ENCODE measurements at places on chromosomes 3 and 15.

GRCh38 chr3:52290596-52291507 lies 3.2 kb downstream of the GLYCTK start:
- DNase-seq = no peak

GRCh38 chr3:79162653-79163052 lies 605.1 kb downstream of the ROBO1 start:
- DNase-seq = no peak

- no peak for DNase-seq
Measured at GRCh38 chr3:23831517-23832394, 26.0 kb downstream of the UBE2E1 start.

GRCh38 chr3:107676469-107677309 lies 153.9 kb downstream of the BBX start:
- no peak for DNase-seq

DNA sequence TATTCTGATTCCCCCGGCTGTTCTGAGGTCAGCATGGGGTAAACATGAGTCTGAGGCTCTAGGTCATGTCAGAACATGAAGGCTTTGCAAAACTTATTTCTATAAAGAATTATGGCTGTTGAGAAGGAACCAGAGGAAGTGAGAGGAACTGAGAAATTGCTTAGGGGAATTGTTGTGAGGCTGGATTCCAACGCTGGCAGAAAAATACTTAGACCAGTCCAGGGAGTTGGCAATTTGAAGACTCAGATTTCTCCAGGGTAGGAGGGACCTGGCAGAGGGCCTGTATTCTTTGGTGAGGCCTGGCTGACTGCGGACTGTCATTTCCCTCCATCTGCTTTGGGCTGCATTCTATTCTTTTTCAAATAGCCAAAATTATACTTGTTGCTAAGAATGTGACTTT lies 155.5 kb downstream of the PLD1 start:
- DNase-seq = no peak

- DNase-seq = no peak
Measured at GRCh38 chr3:170471149-170471548, 52.5 kb downstream of the CLDN11 start.

DNA sequence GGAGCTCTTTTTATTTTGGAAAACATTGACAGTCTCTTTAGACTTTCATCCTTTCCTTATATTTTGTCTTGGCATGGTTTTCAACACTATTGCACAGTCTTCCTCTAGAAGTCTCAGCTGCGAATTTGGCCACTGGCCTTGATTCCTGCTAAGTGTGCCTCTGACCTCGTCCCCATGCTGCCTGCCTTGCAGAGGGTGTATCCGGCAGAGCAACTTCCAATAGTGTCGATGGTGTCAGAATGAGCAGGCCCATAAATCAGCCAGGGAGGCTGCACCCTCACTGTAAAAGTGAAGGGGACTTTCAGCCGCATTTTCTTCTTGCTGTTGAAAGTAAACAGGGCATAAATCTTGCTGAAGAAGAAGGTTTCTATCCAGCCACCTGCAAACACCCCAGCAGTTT lies 336.7 kb upstream of the TRIM42 start:
- no peak for DNase-seq

GRCh38 chr15:59794229-59794886 lies 105.2 kb upstream of the BNIP2 start:
- DNase-seq = no peak

- no peak for DNase-seq
Measured at GRCh38 chr15:100308608-100309007, 33.2 kb downstream of the ADAMTS17 start.

GRCh38 chr3:50483374-50483773 lies 20.1 kb downstream of the CACNA2D2 start:
- no peak for DNase-seq

- no peak for DNase-seq
Measured at GRCh38 chr3:88986834-88987233, 120.6 kb upstream of the EPHA3 start.

- DNase-seq = no peak
Measured at GRCh38 chr3:153970047-153970446, 151.1 kb upstream of the ARHGEF26 start.

DNA sequence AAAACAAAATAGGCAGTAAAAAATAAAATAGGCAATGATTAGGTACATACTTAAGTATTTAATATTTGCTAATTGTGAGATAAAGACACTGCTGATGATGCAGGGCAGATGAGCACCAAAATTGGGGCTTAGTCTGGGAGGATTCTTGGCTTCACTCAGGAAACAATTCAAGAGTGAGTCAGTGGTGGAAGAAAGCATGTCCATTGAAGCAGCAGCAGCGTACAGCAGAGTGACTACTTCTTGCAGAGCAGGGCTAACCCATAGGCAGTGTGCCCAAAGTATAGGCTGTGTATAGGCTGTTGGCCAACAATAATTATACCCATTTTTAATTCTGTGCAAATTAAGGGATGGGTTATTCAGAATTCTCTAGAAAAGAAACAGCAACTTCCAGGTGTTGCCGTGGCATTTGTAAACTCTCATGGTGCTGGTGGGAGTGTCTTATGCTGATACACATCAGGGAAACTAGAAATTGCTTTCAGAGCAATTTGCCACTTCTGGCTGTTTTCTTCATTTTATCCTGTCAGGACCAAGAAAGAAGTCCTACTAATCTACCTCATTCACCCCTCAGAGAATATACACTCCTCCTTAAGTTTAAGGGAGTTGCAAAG lies 317.3 kb upstream of the NAALADL2 start:
- no peak for DNase-seq

GRCh38 chr15:58501636-58502188 lies 69.9 kb downstream of the LIPC start:
- DNase-seq = no peak

- DNase-seq = no peak
Measured at GRCh38 chr15:70051948-70052633, 45.6 kb downstream of the TLE3 start.

DNA sequence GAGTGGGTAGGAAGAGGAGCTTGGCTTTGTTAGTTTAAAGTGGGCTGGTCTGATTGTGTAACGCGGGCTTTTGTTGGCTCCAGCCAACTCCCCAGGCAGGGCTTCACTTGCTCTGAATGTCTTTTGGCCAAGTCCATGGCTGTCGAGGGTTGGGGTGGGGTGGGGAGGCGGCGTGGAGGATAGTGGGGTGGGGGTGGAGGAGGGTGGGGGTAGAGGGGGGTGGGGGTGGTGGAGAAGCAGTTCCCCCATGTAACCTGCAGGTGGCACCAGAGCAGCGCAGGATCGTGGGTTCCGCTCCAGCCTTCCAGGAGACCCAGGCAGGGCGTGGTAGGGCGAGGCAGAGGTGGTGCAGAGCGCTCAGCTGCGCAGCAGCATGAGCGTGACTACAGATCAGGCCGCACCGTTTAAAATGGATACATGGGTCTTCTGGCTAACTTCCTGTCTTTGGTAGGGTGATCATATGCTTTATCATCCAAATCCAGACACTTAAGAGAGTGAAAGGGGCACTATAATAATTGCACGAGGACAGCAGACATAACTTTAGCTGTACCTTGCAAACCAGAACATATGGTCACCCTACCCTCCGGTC lies 28.3 kb downstream of the GOLGA6A start:
- no peak for DNase-seq

- DNase-seq = no peak
Measured at GRCh38 chr15:48112242-48112641, 8.5 kb upstream of the SLC24A5 start.

DNA sequence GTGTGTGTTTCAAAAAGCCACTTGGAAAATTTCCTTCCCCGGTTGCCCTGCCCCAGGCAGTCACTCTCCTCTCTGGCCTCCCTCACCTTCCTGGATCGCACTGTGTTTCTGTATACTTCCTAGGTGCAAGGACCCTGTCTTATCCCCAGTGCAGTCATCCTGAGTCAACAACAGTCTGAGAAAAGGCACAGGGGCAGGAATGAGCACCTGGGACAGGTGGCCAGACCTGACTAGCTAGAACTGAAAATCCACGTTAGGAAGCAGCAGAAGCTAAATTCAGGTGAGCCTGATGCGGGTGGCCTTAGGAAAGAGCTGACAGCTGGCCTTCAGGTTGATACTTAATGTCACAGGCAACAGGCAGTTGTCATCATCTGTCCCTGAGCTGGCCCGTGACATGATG lies 62.9 kb upstream of the VGLL4 start:
- DNase-seq = no peak

DNA sequence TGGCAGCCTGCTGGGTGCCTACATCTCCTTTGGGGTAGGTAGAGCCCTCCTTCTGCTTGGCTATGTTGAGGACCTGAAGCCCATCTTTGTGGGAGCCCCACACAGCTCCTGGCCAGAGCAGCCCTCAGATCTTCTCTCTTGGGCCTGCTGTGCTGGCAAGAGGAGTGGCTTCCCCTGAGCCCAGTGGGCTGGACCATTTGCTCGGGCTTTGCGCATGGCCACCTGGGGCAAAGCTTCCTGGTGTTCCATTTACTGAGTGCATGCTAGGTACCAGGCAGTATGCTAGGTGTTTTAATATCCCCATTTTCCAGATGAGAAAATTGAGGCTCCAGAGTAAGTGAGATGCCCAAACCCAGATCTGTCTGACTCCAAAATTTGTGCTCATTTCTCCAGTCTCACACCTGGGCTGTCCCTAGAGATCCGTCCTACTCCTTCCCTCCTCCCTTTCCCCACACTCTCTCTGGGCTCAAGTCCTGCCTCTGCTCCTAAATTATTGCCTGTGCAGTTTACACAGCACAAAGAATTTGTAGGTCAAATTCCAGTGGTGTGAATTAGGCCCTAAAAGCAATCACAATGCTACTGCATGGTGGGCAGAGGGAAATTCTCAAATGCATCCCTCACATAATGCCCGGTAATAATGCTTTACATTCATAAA lies 39.7 kb downstream of the SLC28A1 start:
- DNase-seq = no peak

GRCh38 chr3:43465109-43465508 lies 156.7 kb downstream of the ANO10 start:
- DNase-seq = no peak

- no peak for DNase-seq
Measured at GRCh38 chr3:128710816-128711433, 15.1 kb upstream of the RAB7A start.

- no peak for DNase-seq
Measured at GRCh38 chr3:134871818-134872217, 76.8 kb downstream of the EPHB1 start.

GRCh38 chr3:52345521-52346109 lies 29.5 kb downstream of the DNAH1 start:
- no peak for DNase-seq

DNA sequence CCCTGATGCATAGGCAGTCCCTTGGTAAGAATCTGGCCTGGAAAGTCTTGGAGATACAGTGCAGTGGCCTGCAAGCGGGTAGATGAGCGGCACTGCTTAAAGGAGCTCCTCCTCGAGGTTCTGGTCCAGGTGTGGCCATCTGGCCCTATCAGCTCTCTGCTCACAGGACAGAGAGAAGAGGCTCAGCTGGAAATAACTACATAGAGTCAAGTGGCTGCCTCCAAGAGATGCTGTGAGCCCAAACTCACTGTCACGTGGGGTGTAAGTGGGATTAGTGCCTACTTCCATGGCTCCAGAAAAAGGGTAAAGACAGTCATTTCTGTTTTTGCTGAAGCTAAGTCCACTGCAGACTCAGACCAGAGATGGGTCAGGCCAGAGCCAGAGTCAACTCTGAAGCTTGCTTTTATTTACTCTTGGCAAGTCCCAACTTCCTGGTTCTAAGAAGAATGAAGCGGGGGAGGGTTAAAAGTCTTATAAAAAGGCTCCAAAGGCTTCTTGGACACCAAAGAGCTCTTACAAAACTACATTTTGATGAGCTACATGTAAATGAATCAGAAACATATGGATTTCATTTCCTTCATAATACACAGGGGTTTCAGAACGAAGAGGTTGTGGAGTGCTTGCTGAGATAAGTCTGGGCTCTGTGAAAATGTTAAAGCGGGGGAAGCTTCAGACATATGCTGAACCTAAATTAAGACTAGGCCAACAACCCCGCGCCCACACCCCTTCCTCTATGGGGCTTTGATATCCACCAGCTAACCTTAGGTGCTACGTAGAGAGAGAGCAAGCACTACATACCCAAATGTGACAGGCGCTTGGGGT lies 77.1 kb downstream of the PDZRN3 start:
- no peak for DNase-seq

Data from HS-27A (cell line).